ENCODE measurements at places on chromosomes 5 and 9. TPM values are rescaled to one million over a fixed set of nuclear protein-coding genes. Genes with fewer than 3 reads are reported as not detected.

GRCh38 chr9:125600194-125600593 lies 106.8 kb downstream of the MAPKAP1 start:
- H3K27ac ChIP-seq = no peak overlapping the region
- no peaks in the 10 kb centered on the region for H3K27me3 ChIP-seq
- H3K4me1 ChIP-seq = no peaks in the 10 kb centered on the region
- no peak overlapping the region for H3K4me3 ChIP-seq

DNA sequence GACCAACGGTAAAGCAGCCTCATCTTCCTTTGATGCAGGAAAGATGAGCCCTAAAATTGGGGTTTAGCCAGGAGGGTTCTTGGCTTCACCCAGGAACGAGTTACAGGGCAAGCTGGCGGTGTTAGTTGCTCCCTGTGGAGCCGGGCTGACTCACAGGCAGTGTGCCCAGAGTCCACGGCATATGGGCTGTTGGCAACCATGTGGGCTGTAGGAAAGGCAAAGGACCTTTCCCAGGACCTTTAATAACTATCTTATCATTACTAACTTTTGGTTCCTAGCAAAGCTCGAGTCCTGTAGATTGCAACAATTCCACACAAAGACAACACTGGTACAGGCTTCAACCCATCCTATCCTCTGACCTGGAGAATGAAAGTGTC lies 29.8 kb upstream of the CLPTM1L start:
- H3K4me3 ChIP-seq = no peak overlapping the region
- H3K36me3 ChIP-seq = no peaks in the 10 kb centered on the region
- H3K27me3 ChIP-seq = peaks cover 7% of the 10 kb centered on the region
- H3K27ac ChIP-seq = no peak overlapping the region

RASEF gene
- 1.1 TPM for total RNA-seq

TRIM7 gene
- 2.7 TPM for total RNA-seq

ADGRD2 gene
- 0.34 TPM for total RNA-seq

DNA sequence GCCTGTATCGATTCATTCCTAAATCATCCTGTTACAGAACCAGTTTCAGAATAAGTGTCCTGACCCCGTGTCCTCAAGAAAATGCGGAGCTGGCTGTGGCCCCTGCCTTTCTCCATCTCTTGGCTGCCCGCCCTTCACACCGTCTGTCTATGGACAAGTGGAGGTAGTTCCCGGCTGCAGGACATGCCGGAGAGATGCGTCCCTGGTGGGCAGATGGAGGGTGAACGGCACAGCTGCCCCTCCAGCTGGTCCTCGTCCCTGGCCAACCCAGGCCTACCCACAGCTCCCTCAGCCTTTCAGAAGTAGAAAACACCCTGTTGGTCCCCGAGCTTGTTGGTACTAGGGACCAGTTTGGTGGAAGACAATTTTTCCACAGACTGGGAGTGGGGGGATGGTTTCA lies 14.8 kb upstream of the EXOC3 start:
- no peaks in the 10 kb centered on the region for H3K4me1 ChIP-seq
- no peaks in the 10 kb centered on the region for H3K36me3 ChIP-seq
- DNase-seq = peak; percentile 13
- H3K27ac ChIP-seq = no peak overlapping the region

DNA sequence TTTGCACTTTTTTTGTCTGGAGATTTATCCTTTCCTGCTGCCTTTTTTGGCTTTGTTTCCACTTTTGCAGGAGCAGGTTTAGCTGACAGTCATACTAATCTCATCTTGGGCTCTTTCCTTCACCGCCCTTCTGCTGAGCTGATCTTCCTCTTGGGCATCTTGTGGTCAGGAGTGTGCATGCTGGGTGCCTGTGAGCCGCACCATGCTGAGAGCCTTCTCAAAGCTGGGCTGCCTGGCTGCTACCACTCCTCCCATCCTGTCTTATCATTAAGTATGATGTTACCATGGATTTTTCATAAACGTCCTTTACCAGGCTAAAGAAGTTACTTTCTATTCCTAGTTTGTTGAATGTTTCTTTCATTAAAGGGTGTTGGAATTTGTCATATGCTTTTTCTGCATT lies 49.5 kb upstream of the MCCC2 start:
- H3K4me1 ChIP-seq = peaks cover 4% of the 10 kb centered on the region
- H3K27me3 ChIP-seq = no peaks in the 10 kb centered on the region
- no peak overlapping the region for H3K4me3 ChIP-seq
- peaks cover 24% of the 10 kb centered on the region for H3K36me3 ChIP-seq

DNA sequence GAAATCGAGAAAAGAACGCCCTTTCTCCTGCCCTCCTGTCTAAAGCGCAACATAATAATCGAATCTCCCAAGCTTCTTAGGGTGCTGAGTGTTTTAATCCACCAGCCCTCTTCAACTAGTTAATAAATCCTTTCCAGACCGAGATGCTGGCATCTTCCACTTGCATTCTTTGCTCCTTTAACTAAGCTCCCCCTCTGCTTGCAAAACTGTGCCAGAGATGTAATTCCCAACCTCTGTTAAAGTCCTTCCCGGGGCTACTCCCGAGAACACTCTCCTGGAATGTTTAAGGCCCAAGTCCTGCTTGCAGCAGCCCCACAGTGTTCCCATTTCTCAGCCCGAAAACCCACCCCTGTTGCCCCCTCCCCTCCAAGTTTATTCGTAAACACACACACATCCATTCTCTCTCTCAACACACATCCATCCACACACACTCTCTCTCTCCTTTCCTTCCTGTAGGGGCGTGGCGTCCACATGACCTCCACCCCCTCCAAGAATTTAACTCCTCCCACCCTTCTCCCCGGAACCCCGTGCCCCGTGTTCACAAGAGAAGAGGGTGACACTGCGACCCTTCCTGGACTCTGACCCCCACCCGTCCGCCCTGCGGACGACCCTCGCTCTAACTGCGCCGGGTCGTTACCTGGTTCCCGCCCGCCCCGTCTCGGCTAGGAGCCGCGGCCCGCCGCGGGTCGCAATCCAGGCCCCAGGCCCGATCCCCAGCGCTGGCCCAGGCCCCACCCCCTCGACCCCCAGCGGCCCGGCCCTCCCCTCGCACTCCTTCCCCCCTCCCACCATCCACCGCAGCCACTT lies 7.0 kb upstream of the MGAT1 start:
- peaks cover 49% of the 10 kb centered on the region for H3K4me1 ChIP-seq
- no peaks in the 10 kb centered on the region for H3K36me3 ChIP-seq
- H3K27ac ChIP-seq = peak overlapping the region; percentile 95
- H3K27me3 ChIP-seq = no peaks in the 10 kb centered on the region

GRCh38 chr9:19087106-19088000 lies 15.4 kb downstream of the HAUS6 start:
- no peak overlapping the region for H3K4me3 ChIP-seq
- no peaks in the 10 kb centered on the region for H3K36me3 ChIP-seq
- peak; percentile 89 for DNase-seq
- no peaks in the 10 kb centered on the region for H3K27me3 ChIP-seq

IL3 gene
- total RNA-seq = not detected

DNA sequence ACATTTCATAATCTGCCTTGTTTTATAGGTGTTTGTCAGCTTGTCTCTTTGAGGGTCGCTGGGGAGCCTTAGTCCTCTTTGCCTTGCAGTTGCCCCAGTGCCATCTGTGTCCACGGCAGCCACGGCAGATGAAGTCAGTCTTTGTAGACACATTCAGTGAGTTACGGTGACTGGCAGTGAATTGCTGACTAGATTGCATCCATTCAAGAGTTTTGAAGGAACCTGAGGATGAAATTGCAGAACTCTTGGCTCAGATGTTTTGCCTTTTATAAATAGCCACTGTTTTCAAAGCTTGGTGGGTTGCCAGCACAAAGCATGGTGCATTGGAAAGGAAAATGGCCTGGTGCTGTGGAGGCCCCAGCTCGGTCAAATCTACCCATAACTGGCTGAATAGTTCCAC lies 125.6 kb downstream of the TRIO start:
- no peak overlapping the region for H3K4me3 ChIP-seq
- DNase-seq = no peak
- peaks cover 19% of the 10 kb centered on the region for H3K4me1 ChIP-seq
- no peaks in the 10 kb centered on the region for H3K36me3 ChIP-seq

DNA sequence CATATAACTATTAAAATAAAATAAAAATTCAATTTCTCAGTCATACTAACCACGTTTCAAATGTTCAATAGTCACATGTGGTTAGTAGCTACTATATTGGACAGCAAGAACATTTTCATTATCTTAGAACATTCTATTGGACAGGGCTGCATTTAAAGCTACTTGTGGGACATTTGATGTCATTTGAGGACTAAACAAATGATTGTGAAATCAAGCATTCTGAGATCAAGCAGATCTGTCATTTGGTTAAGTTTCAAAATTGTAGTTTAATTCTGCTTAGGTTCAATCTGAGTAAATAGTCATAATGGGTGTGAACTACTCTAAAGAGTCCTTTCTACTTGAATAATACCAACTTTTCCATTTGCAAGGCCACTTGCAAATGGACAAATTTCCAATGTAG lies 226.9 kb upstream of the C9orf72 start:
- H3K36me3 ChIP-seq = no peaks in the 10 kb centered on the region
- H3K4me1 ChIP-seq = no peaks in the 10 kb centered on the region
- H3K4me3 ChIP-seq = no peak overlapping the region
- no peak for DNase-seq

DNA sequence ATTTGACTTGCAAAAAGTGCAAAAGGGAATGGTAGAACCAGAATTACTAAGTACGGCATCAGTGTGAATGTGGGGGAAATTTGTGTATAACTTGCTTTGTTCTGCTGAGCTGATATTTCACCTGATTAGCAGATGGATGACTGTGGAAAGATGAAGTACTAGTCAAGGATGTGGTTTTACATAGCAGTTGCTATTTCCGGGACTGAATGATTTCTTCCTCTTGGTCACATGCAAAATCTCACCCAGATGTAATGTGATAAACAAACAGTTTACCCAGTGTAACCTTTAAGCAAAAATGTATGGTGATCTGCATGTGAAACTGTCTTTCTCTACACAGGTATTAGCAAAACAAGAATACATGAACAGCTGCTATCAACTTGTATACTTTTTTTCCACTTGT lies 46.1 kb downstream of the DCP2 start:
- no peak for DNase-seq
- no peak overlapping the region for H3K27ac ChIP-seq
- H3K36me3 ChIP-seq = no peaks in the 10 kb centered on the region
- H3K4me1 ChIP-seq = no peaks in the 10 kb centered on the region
- H3K4me3 ChIP-seq = no peak overlapping the region

GRCh38 chr9:134966697-134967546 lies 49.2 kb upstream of the FCN1 start:
- peaks cover 5% of the 10 kb centered on the region for H3K4me1 ChIP-seq
- no peak overlapping the region for H3K4me3 ChIP-seq
- no peak overlapping the region for H3K27ac ChIP-seq
- DNase-seq = no peak
- peaks cover 5% of the 10 kb centered on the region for H3K27me3 ChIP-seq

KCNV2 gene
- not detected for total RNA-seq

LCN9 gene
- not detected for total RNA-seq

HEMGN gene
- total RNA-seq = 10.0 TPM

FOXD4L4 gene
- total RNA-seq = 0.28 TPM

DNA sequence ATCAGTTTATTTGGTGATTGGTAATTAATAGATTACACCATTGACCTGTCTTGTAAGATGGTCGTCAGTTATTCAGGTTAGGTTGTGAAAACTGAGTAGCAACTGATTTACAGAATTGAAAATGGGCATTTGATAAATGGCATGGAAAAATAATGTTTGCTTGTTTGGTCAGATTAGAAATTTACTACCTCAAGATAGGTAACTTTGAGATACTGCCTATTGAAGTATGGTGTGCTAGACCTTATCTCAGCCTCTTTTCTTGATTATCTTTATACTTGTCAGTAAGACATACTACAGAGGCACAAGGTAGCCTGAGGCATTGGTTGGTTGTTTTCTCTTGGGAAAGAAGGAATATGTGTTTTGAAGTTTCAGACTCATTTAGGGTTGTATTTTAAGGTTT lies 174.5 kb downstream of the XRCC4 start:
- H3K4me1 ChIP-seq = no peaks in the 10 kb centered on the region
- no peak overlapping the region for H3K4me3 ChIP-seq
- H3K27me3 ChIP-seq = no peaks in the 10 kb centered on the region
- DNase-seq = no peak
- no peak overlapping the region for H3K27ac ChIP-seq

DNA sequence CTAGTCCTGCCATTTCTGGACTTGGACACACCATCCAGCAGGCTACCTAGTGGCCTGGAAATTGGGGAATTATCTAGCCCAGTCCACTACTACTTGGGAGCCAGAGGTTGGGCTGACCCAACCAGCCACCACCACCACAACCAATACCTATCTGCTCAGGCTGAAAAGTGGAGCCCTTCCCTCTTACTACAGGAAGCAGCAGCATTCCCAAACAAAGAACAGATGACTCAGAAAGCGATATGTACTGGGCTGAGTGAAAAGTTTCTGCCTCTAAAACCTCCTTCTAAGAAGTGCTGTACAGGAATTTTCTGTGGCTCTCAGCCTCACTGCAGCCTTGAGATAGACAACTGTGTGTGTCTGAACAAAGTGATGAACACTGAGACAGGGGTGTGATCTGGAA lies 279.4 kb downstream of the CDH10 start:
- no peak overlapping the region for H3K27ac ChIP-seq
- DNase-seq = no peak
- H3K36me3 ChIP-seq = no peaks in the 10 kb centered on the region
- H3K4me3 ChIP-seq = no peak overlapping the region
